Sigmoid colon (tissue), 7 donors: ENCODE measurements at places on chromosomes 1 and 21. TPM values are rescaled to one million over a fixed set of nuclear protein-coding genes. Genes with fewer than 3 reads are reported as not detected.
A peak's percentile ranks its signal among the peaks of the same experiment; 100 is the strongest.

The VAMP3 gene
- total RNA-seq = 89.5 TPM

The FALEC gene
- total RNA-seq = not detected

The OR2T35 gene
- not detected for total RNA-seq

The SSBP3 gene
- total RNA-seq = 36.3 TPM

The KIF2C gene
- total RNA-seq = 0.36 TPM

- H3K4me3 ChIP-seq = no peak overlapping the region
- no peaks in the 10 kb centered on the region for H3K36me3 ChIP-seq
- H3K27ac ChIP-seq = no peak overlapping the region
- H3K4me1 ChIP-seq = no peaks in the 10 kb centered on the region
- DNase-seq = no peak
Measured at GRCh38 chr1:213291526-213291925, 240.5 kb downstream of the RPS6KC1 start.

DNA sequence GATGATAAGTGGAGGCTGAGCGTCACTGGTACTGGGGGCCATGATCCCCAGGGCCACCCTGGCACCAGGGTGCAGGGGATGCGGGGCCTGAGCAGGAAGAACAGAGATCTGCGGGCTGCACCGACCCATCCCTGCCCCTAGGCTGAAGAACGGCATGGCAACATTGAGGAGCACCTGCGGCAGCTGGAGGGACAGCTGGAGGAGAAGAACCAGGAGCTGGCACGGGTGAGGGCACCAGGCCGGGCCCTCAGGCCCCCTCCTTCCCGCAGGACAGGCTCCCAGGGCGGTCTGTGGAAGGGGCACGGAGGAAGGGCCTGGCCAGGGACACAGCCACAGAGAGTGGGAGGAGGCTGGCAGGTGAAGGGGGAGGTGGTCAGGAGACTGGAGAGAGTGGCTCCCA lies 21.8 kb downstream of the PPFIA4 start:
- no peaks in the 10 kb centered on the region for H3K27me3 ChIP-seq
- H3K36me3 ChIP-seq = peaks cover 3% of the 10 kb centered on the region
- H3K4me1 ChIP-seq = peaks cover 14% of the 10 kb centered on the region
- no peak for DNase-seq
- no peak overlapping the region for H3K27ac ChIP-seq

DNA sequence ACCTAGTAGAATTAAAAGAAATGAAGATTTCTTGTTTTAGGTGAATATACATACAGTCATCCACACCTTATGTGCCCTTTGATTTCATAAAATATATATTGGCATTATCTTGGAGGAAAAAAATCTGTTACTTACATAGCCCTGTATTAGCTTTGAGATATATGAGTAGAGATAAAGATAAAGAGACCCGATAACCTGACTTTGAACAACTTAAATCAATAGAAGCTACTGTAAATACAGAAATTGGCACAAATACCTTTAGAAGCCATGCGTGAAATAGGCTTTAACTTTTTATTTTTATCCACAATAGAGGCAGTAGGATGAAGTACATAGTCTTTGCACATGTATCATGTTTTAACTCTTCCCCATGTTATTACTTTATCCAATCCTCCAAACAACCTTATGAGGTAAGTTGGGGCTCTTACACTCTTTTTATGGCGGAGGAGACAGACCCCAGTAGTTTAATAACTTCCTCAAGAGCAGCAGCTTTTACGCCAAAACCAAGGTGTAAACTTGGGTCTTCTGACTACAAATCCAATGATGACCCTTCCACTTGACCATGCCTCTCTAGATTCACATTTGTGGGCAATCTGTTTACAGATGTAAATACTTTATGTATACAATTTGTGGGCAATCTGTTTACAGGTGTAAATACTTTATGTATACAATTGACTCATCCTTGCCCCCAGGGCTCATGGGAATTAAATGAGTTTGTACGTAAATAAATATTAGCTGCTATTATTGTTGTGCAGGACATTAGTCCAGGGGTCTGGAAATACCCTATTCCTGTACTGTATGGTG lies 2.1 kb downstream of the CD55 start:
- H3K4me3 ChIP-seq = peak overlapping the region; percentile 86
- H3K36me3 ChIP-seq = peaks cover 45% of the 10 kb centered on the region
- peaks cover 17% of the 10 kb centered on the region for H3K4me1 ChIP-seq
- H3K27ac ChIP-seq = no peak overlapping the region
- H3K27me3 ChIP-seq = no peaks in the 10 kb centered on the region

DNA sequence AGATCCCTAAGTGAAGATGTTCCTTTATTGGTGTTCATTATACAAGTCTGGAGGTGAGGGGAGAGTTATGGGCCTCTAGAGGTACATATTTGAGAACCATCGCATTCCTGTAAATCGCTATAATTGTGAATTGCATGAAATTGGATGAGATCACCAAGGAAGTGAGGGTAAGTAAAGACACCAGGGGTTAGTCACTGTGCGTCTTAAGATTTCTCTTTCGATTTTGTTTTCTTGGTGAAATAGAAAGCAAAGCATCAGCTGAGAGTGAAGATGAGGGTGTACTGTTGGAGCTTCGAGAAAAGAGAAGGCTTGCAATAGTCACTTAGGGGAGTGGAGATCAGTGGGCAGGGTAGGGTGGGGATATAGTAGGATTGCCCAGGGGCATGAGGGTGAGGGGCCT lies 82.1 kb downstream of the RAVER2 start:
- peaks cover 4% of the 10 kb centered on the region for H3K4me1 ChIP-seq
- no peak overlapping the region for H3K27ac ChIP-seq
- no peak overlapping the region for H3K4me3 ChIP-seq
- no peak for DNase-seq

GRCh38 chr1:172252321-172252720 lies 168.2 kb upstream of the C1orf105 start:
- no peaks in the 10 kb centered on the region for H3K27me3 ChIP-seq
- H3K27ac ChIP-seq = no peak overlapping the region
- no peak overlapping the region for H3K4me3 ChIP-seq
- H3K36me3 ChIP-seq = no peaks in the 10 kb centered on the region
- H3K4me1 ChIP-seq = peaks cover 18% of the 10 kb centered on the region

- no peak for DNase-seq
- peaks cover 41% of the 10 kb centered on the region for H3K4me1 ChIP-seq
- no peak overlapping the region for H3K4me3 ChIP-seq
- no peak overlapping the region for H3K27ac ChIP-seq
- no peaks in the 10 kb centered on the region for H3K27me3 ChIP-seq
Measured at GRCh38 chr21:41614511-41614910, 106.6 kb upstream of the TMPRSS2 start.

GRCh38 chr1:116573431-116574095 lies 2.7 kb upstream of the CD58 start:
- H3K4me1 ChIP-seq = peaks cover 27% of the 10 kb centered on the region
- no peak overlapping the region for H3K4me3 ChIP-seq
- H3K27me3 ChIP-seq = no peaks in the 10 kb centered on the region
- H3K36me3 ChIP-seq = no peaks in the 10 kb centered on the region
- no peak overlapping the region for H3K27ac ChIP-seq
- no peak for DNase-seq

DNA sequence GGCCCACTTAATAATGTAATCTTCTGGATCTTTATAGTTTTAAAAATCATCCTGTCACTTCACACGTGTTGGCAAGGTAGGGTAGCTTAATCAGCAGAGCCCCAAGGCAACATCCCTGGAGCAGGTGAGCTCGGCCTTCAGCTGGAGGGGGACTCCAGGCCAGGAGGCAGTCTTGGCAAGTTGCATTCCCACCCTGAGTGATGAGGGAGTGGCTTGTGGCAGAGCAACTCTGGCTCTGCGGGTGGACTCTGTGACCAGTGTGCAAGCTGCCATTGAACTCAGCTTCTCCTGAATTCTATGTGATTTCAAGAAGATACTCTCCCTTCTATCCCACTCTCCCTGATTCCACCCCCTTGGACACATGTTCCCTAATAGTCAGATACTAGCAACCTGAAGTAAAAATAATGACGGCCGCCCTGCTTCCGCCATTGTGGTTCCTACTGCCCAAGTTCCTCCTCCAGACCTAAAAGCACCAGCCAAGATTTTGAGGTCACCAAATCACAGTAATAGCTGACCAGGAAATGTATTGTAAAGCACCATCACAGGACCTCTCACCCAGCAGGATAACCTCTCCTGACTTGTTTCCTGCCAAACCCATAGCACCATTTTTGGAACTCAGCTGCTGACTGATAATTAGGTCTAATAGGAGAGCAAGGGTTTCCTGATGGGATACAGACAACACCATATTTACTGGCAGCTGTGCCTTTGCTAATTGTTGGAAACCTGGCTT lies 11.5 kb upstream of the LYST start:
- no peak for DNase-seq
- H3K4me3 ChIP-seq = no peak overlapping the region
- H3K27me3 ChIP-seq = no peaks in the 10 kb centered on the region
- no peaks in the 10 kb centered on the region for H3K36me3 ChIP-seq

DNA sequence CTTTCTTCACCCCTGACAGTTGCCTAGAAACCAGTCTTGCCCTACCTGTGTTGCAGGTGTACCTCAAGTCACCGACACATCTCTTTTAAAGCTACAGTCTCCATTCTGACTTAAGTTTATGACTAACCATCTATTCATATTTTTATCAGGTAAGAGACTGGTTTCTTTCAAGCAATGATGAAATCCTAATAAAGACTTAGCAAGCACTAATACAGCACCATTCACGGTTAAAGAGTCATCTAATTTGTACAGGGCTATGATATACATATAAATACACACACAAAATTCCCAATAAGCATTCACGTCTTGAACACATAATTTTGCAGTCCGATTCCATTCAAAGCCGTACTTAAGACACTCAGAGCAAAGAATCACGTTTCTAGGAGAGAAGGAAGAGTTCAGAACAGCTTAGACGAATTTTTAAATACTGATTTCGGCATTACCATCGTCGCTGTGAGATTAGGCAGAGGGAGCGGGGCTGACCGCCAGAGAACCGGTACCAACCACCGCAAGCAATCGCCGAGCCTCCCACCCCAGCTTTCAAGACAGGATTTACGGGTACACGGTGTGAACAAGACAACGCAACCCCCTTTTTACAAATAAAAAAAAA lies 943 bp downstream of the ERRFI1 start:
- H3K36me3 ChIP-seq = no peaks in the 10 kb centered on the region
- H3K4me3 ChIP-seq = peak overlapping the region; percentile 82
- DNase-seq = no peak
- H3K27me3 ChIP-seq = no peaks in the 10 kb centered on the region
- H3K27ac ChIP-seq = peak overlapping the region; percentile 99

DNA sequence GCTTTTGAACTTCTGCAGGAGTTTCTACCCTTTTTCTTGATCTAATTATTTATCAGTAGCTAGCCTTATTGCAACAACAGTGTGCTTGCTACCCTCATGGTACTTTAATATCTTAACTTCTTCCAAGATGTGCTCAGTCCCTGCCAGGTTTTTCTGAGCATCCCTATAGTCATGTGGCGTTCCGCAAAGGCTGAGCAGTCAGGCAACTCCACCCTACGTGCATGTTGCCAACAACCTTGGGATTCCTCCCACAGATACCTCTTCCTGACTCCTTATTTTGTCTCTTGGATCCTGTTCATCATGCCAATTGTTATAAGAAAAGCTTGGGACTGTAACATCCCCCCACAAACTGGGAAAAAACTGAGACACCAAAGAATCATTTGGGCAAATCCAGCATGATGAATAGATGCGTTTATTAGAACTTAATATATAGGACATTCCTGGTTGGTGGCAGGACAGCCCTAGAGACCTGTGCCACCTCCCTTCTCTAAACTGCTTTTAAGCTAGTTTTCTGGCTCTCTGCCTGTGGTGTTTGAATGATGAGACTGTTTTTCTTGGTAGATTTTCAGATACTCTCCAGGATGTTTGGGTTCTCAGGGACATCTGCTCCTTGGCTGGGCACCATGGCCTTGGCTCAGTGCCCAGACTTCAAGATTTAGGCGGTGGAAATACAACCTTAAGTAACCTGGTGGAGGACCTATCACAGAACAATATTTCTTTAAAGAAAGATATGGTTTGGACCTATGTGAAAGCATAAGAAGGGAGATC lies 27.1 kb upstream of the KCTD3 start:
- H3K4me3 ChIP-seq = no peak overlapping the region
- no peaks in the 10 kb centered on the region for H3K36me3 ChIP-seq
- H3K4me1 ChIP-seq = no peaks in the 10 kb centered on the region
- H3K27me3 ChIP-seq = no peaks in the 10 kb centered on the region
- DNase-seq = peak; percentile 80
- H3K27ac ChIP-seq = no peak overlapping the region

DNA sequence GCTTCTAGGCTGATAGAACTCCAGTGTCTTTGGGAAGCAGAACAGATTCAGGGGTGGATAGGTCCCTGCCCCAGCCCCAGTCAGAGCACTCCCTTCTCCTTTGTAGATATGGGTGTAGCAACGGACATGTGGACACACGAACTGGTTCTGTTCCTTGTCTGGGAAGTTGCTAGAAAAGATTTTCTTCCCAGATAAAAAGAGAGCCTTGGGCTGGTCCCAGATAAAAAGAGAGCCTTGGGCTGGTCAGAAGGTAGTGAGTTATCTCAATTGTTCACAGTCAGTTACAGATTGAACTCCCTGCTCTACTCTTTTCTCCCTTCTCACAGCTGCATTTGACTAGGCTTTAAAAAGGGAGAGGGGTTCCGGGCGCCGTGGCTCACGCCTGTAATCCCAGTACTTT lies 7.4 kb upstream of the EFNA1 start:
- H3K4me3 ChIP-seq = no peak overlapping the region
- DNase-seq = no peak
- no peaks in the 10 kb centered on the region for H3K36me3 ChIP-seq
- no peaks in the 10 kb centered on the region for H3K4me1 ChIP-seq
- H3K27ac ChIP-seq = no peak overlapping the region

DNA sequence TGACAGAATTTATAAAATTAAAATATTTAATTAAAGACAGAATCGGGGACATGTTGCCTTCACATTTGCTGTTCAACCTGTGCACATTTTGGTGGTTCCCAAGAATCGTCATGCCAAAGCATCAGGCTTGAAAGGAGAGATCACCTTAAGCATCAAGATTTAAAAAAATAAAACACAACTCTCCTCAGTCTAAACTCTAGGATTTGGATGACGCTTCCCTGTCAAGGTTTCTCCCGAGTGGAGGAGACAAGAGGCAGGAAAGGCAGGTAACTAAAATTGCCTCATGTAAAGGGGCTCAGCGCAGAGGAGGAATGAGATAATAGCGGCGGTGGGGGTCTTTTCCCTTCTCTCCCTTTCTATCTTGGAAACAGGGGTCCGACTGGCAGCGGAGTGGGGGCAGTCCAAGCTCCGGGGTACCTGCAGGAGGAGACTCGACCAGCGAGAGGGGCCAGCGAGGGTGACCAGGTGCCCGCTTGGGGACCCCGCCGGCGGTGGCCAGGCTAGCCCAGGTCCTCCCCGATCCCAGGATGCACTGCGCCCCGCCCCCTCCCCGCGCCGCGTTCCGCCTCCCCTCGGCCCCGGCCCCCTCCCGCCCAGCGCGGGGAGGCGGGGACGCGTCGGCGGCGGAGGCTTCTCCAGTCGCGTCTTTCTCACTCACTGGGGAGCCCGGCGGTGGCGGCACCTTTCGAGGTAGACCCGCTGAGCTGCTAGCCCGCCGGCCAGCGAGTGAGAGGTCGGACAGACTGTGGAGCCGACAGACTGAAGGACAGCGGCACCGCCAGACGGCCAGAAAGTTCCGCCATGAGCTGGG lies at the start of gene FNBP1L:
Gene FNBP1L (plus strand): TSS at position 638 of the 811 bp plus-strand sequence. CDS start 164 bp downstream, at position 802.
- no peaks in the 10 kb centered on the region for H3K36me3 ChIP-seq
- peak within 1 kb of the TSS; percentile 92 for H3K4me3 ChIP-seq
- H3K27me3 ChIP-seq = no peaks in the 10 kb centered on the region

GRCh38 chr1:36771240-36771639 lies 263.1 kb downstream of the GRIK3 start:
- no peak overlapping the region for H3K27ac ChIP-seq
- no peaks in the 10 kb centered on the region for H3K36me3 ChIP-seq
- H3K4me3 ChIP-seq = no peak overlapping the region
- peaks cover 69% of the 10 kb centered on the region for H3K27me3 ChIP-seq
